PC-3 (cell line): ENCODE measurements at places on chromosomes 3 and 15.

GRCh38 chr3:34947834-34948233 is 691.5 kb upstream of the ARPP21 start:
- no peak for DNase-seq

DNA sequence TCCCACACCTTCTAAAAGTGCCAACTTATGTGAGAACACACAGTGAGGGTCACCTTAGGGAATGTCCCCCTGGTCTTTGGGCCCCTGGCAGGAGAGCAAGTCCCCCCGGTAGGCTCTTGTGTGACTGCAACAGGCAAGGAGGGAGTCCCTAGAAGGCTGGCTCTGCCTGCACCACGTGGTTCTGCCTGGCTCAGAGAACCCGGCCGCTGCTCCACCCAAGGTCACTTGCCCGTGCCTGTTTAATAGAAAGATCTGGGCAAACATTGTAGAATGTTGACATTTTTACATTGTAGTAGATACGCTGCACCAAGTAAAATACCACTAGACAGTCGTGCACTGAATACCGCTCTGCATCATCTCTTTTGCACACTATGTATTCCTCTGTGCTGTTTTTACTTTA is 21.9 kb downstream of the GABRA5 start:
- DNase-seq = no peak

DNA sequence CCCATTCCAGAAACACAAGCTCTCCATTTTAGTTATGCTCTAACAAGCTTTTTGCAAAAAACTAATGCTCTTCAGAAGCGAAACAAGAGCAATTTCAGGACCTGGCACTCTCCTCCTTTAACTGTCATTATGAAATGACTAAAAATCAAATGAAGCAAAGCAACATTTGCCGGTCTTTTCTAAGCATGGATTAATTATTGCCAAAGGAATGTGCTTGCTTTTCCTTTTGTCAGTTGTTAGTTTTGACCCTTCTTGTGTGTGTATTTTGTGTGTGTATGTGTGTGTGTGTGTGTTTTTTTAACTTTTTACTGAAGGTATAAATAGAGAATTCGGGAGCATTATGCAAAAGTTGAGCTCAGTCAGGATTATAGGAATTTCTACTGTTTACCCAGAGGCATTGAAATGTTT is 509.1 kb downstream of the TUSC7 start:
- no peak for DNase-seq

- peak; percentile 82 for DNase-seq
These were observed 284.7 kb upstream of the STT3B start for GRCh38 chr3:31247850-31248562.

DNA sequence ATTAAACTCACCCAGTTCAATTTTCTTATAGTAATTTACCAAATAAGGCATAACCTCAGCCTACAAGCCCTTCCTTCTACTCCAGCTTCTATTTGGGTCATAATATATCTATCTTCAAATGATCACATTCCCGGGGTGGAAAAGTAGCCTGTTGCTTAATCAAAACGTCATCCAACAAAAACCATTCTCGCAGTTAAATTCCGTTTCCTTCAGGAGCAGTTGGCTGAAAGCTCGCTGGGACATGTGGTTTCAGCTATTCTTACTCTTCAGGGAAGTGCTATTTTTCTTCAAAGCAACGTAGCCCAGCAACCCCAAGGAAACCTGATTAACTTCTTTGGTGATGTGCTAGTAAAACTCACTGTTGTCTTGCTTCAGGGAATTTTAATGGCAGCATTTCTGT is 59.6 kb downstream of the MAGI1 start:
- DNase-seq = no peak

- no peak for DNase-seq
These were observed 604 bp upstream of the MED12L start for GRCh38 chr3:151084893-151085226.

GRCh38 chr3:190605385-190605784 is 91.5 kb downstream of the IL1RAP start:
- DNase-seq = no peak

GRCh38 chr3:60133269-60134162 is 1083.7 kb upstream of the CFAP20DC start:
- no peak for DNase-seq

DNA sequence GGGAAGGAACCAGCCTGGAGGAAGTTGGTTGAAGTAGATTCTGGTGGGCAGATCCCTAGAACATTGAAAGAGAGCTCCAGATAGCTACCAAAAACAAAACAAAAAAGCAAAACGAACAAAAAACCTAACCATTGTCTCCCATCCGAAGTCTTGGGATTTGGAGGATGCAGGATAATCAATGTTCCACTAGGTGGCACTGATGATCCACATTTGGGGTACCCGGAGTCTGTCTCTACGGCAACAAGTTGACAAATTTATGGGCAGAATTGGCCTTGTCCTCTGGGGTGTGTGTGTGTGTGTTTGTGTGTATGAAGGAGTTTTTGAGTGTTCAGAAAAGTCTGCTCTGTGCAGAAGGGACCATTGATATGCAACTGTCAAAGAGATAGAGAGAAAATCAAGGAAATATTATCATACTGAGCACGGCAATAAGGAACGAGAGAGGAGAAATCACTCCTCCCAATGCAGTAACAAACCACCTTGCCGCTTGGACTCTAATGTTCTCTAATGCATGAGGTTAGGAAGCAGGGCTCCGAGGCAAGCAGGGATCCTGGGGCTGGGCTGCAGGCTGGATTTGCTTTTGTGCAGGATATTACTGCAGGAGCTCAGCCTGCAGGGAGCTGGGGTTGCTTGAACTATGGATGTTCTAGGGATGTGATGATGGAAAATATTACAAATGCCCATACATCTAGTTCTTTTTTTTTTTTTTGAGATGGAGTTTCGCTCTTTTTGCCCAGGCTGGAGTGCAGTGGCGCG is 59.8 kb upstream of the KLHL25 start:
- peak; percentile 79 for DNase-seq

GRCh38 chr3:98886525-98886924 is 15.0 kb downstream of the DCBLD2 start:
- no peak for DNase-seq

GRCh38 chr15:94526071-94526689 is 294.8 kb downstream of the MCTP2 start:
- peak; percentile 13 for DNase-seq

DNA sequence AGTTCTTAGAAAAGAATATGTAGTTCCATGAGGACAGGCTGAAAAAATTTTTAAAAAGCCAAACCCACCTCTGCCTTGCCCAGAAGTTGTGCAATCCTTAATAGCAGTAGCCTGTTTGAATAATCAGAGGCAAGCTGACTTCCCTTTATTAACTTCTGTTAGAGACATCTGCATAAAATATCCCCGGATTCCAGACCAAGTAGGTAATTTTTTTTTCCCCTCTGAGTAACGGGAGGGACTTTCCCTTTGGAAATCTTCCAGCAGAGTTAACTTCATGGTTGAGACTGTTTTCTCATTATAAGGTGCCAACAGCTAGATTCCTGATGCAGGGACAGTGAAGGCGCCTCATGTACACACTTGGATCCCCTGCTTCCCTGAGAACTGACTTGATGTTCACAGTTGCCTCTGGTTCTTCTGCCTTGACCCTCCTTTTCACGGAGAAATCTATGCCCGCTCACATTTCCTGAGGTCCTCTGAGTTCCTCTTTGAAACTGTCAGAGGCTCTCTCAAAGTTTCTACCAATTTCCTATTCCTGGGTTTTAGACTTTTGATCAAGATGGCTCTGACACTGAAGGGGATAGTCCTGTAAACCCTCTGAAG is 227.6 kb upstream of the BHLHE40 start:
- DNase-seq = peak; percentile 32

GRCh38 chr3:55615694-55616295 is 128.7 kb upstream of the WNT5A start:
- DNase-seq = no peak

DNA sequence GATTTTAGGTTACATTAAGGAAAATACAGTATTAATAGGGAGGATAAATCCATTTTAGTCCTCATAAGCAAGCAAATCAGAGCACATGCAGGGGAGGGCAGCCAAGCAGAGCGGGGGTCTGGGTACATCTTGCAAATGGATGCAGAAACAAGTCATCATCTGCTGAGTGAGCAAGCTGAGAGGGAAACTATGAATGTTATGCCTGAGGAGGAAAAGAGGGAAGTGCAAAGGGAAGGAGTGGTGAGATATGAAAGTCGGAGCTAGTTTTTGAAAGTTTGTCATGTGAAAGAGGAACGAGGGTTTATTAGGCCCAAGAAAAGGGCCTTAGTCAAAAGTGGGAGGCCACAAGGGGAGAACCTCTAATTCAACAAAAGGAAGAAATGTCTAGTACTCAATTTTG is 15.4 kb downstream of the PTX3 start:
- DNase-seq = no peak

DNA sequence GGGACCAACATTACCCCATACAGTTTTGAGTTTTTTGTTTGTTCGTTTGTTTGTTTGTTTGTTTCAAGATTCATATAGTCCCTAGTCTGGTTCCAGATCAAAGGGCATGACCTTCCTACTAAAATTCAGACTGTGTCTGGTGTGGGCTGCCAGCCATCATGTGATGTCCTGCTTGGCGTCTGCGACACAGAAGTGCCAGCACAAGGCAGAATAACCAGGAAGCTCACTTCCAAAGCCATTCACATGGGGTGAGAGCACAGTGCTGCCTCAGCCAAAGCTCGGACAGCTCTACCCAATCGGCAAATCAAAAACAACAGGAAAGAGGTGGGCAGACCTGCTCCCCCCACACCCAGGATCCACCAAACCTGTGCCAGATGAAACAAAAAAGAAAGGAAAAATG is 142.6 kb upstream of the THBS1 start:
- no peak for DNase-seq

GRCh38 chr3:156050918-156051317 is 69.5 kb upstream of the KCNAB1 start:
- DNase-seq = peak; percentile 18

DNA sequence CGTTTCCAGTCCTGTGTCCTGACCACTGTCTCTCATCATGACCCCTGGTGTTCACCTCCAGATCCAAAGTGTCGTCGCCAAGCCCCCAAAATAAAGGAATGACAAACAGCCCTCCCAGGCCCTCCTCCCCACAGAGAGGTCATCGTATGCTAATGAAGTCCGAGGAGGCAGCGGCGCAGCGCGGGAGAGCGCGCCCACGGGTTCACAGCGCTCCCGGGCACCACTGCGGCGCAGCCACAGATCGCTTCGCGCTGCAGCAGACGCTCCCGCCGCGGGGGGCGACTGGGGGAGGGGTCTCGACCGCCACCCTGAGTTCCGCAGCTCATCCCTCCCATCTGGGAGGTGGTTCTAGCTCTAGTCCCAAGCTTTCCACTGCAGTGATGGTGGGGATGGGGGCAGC is 1.3 kb downstream of the DGKG start:
- DNase-seq = no peak

GRCh38 chr3:182973047-182973446 is 7.3 kb downstream of the DCUN1D1 start:
- no peak for DNase-seq

DNA sequence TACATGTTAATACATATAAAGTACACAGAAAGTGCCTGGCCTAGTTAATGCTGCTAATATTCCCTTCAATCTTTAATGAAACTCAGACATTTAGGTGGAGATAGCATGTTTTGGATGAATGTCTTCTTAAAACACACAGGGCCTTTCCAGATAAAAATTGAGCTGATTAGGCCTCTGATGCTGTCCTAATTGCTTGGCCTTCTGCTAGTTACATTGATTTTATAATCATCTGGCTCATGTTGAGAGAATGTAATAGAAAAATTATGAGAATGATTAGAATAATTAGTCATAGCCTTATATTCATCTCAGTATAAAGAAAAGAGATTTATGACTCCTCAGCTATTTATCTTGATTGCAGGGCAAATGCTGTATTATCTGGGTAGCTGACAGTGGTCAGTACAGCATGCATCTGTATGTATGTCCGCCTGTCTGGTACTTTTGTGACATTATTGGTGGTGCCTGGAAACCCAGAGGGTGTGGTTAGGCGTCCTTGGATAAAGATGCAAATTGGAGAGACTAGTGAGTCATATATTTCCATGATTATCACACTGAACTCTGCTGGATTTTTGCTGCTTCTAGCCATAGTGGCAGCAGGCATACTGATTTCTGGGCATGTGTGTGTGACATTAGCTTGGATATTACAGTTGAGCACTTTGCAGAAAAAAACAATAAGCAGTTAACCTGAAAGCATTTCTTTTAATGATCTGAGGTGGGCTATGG is 120.8 kb downstream of the FEZF2 start:
- DNase-seq = no peak

- DNase-seq = peak; percentile 85
These were observed 50.3 kb downstream of the CHSY1 start for GRCh38 chr15:101201411-101202174.

DNA sequence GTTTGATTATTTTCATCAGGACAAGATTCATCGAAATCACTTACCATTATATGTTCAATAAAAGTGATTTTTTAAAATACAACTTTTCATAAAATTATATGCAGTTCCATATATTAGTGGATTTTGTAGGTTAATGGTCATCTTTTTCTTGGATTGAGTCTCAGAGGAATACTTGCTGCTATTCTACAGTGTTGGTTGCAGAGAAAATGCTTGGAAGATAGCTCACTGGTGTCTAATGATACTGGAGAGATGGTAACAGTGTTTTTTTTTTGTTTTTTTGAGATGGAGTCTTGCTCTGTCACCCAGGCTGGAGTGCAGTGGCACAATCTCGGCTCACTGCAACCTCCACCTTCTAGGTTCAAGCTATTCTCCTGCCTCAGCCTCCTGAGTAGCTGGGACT is 143.3 kb downstream of the TCF12 start:
- DNase-seq = no peak

GRCh38 chr3:16936233-16936632 is 51.5 kb downstream of the PLCL2 start:
- no peak for DNase-seq

- DNase-seq = no peak
These were observed 18.9 kb upstream of the SLC27A2 start for GRCh38 chr15:50162969-50163718.

GRCh38 chr3:57974796-57975388 is 33.3 kb upstream of the FLNB start:
- DNase-seq = peak; percentile 98

DNA sequence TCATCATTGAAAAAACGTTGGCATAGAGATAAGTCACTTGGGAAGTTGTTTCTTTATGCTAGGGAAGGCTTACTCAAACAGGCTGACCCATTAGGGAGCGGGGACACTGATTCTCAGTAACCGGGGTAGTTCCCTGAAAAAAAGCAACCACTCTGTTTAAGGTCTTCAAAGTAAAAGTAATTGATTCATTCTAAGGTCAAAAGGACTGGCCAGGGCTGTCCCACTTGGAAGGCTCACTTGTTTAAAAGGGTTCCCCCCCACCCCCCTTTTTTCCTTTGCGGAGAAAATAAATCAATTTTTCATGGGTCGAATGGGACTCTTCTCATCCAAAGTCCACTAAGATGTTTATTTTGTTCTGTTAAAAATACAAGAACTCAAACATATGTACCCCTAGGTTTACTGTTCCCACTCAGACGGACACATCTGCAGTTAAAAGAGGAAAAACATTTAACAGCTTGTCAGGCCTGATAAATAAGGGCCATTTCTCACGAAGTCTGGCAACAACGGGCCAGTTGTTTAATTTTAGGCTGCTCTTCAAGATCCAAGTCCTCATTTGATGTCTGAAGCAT is 53.0 kb downstream of the ARHGEF3 start:
- no peak for DNase-seq

DNA sequence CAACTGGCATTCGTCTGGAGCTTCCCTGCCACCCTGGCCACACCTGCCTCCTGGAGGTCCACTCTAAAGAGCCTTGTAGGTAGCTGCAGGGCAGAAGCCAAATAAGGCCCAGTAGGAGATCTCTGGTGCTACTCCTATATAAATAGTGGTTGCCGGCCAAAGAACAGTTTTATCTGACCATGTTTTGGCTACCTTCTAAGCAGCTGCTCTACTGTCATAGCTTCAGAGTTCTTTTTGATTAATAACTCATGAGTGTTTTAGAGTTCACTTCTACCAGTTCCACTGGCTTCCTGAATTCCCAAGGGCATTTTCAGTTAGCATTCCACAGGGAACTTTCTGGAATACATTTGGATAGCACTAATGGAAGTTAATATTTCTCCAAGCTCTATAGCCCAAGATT is 154.6 kb downstream of the B3GALNT1 start:
- no peak for DNase-seq
